ENCODE measurements at places on chromosomes 5 and 9. TPM values are rescaled to one million over a fixed set of nuclear protein-coding genes. Genes with fewer than 3 reads are reported as not detected.

GRCh38 chr9:76680716-76681425, 83.4 kb upstream of the PCA3 start:
- H3K27me3 ChIP-seq = no peaks in the 10 kb centered on the region
- no peak for DNase-seq
- no peaks in the 10 kb centered on the region for H3K4me1 ChIP-seq

- H3K4me3 ChIP-seq = no peak overlapping the region
- H3K4me1 ChIP-seq = peaks cover 15% of the 10 kb centered on the region
- H3K27ac ChIP-seq = peak overlapping the region; percentile 42
- no peaks in the 10 kb centered on the region for H3K36me3 ChIP-seq
Observed at GRCh38 chr5:179244044-179244443, 101.2 kb downstream of the ADAMTS2 start.

Gene AIF1L
- total RNA-seq = 16.5 TPM

Gene BTNL3
- not detected for total RNA-seq

Gene AFAP1L1
- total RNA-seq = 40.6 TPM

GRCh38 chr5:145760660-145761059, 74.5 kb downstream of the PRELID2 start:
- peaks cover 10% of the 10 kb centered on the region for H3K36me3 ChIP-seq
- no peak overlapping the region for H3K27ac ChIP-seq
- H3K4me3 ChIP-seq = no peak overlapping the region
- no peaks in the 10 kb centered on the region for H3K4me1 ChIP-seq
- no peaks in the 10 kb centered on the region for H3K27me3 ChIP-seq

GRCh38 chr5:170791325-170791954, 7.9 kb downstream of the GABRP start:
- no peak overlapping the region for H3K4me3 ChIP-seq
- H3K36me3 ChIP-seq = no peaks in the 10 kb centered on the region
- H3K27me3 ChIP-seq = no peaks in the 10 kb centered on the region
- DNase-seq = peak; percentile 54
- peak overlapping the region; percentile 52 for H3K27ac ChIP-seq

Data from left ventricle myocardium inferior (tissue), 1 donor.